ENCODE measurements at places on chromosomes 4 and X. TPM values are rescaled to one million over a fixed set of nuclear protein-coding genes. Genes with fewer than 3 reads are reported as not detected.

Gene TCEAL9
- 3.5 TPM for total RNA-seq

Gene OPRPN
- not detected for total RNA-seq

DNA sequence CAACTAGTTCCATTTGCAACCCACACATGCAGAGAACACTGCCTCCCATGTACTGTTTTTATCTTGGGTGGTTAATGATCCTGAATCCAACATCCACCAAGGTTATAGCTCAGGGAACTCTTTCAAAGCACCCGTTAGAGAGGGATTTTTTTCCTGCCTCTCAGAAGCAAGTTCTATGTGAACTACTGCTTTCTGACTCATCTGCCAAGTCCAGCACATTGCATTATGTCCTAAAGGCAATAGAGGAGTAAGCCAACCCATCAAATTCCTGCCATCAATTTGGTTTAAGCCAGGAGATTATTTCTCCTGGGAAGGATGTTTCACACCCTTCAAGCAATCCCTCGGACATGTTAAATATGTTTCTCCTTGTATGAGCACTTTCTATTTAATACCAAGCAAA lies 334.5 kb downstream of the GASK1B start:
- no peak for DNase-seq

DNA sequence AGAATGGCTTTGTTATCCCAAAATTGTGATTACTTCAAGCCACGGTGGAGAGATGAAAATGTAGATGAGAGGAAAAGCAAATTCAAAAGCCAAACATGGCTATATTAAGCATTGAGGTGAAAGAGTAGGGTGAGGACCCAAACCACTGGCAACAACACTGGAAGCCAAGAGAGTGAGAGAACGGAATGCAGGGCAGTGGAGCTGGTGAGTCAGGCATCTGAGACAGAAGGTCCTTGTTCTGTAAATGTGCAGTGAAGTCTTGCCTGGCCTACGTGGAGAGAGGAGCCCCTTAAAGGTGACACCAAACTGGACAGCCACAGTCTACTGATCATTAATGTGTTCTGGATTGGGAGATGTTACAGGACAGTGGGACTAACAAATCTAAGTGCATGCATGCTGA lies 22.8 kb upstream of the SEC24B start:
- no peak for DNase-seq

GRCh38 chr4:8831221-8832112 lies 40.2 kb downstream of the HMX1 start:
- DNase-seq: no peak

Gene BEX2
- 16.0 TPM for total RNA-seq

DNA sequence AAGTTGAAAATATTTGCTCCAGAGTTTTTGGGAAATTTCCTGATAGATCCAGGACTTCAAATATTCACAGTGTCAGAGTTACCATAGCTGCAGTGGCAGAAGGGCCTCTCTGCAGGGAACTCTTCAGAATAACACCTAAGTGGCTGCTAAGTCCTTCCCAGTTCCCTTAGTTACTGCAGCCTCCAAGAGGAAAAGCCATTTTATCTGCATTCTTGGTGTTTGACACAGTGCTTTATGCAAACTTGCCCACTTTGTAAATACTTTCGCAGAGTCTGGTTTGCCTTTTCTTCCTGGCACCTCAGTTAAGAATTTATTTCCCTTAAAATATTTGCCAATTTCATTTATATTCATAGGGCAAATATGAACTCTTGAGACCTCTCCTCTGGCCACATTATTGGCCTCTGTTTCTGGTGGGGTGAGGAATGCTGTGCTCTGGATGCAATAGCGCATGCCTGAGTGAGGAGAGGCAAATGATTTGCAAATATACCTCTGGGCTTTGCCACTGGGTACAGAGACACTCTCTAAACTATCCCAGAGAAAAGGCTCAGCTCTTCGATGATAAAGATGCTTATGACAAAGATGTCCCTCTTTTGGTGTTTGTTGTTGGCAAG lies 566.3 kb upstream of the NR3C2 start:
- no peak for DNase-seq

Gene FANCB
- 16.5 TPM for total RNA-seq

Gene WDR45
- total RNA-seq: 17.9 TPM

- DNase-seq: no peak
These were observed 24.4 kb upstream of the CORIN start for GRCh38 chr4:47862297-47862696.

- DNase-seq: no peak
These were observed 26.3 kb upstream of the ACTRT1 start for GRCh38 chrX:128078545-128078944.

Gene ARX
- total RNA-seq: not detected

DNA sequence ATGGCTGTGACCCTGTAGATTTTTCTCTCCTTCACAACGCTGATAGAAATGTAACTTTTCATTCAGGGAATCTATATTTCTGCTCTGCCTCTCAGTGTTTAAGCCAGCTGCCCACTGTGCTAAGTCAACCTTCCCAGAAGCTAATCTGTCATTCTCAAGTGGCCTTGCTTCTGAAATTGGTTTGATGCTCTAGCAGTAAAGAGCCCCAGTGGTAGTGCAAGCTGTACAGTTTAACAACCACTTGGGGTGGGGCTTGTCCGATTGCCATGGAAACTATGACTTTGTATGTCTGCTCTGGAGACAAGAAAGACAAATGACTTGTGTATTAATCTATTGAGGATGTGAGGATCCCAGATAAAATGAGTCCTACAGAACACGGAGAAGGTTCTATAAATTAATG lies 620.9 kb upstream of the GALNT7 start:
- DNase-seq: no peak

- no peak for DNase-seq
These were observed 8.4 kb upstream of the NUP54 start for GRCh38 chr4:76156635-76157034.

GRCh38 chrX:106481341-106481740 lies 130.4 kb upstream of the RADX start:
- peak; percentile 54 for DNase-seq

DNA sequence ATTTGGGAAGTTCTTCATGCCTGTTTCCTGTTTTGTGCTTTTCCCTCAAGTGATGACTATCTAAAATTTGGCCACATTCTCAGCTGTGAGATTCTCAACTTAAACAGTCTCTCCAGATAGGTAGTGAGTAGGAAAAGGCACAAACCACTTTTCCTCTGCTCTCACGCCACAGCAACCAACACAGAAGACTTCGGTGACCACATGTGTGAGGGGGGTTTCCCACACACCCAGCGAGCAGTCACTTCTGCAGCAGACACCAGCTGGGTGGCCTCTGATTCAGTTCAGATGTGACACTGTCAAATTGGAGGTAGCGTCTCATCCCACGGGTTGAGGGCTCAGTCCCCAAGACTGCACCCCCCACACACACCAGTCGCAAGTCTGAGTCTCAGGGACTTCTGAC lies 25.1 kb upstream of the CLDN34 start:
- DNase-seq: peak; percentile 69

GRCh38 chr4:106530024-106530361 lies 161.4 kb upstream of the GIMD1 start:
- DNase-seq: no peak

DNA sequence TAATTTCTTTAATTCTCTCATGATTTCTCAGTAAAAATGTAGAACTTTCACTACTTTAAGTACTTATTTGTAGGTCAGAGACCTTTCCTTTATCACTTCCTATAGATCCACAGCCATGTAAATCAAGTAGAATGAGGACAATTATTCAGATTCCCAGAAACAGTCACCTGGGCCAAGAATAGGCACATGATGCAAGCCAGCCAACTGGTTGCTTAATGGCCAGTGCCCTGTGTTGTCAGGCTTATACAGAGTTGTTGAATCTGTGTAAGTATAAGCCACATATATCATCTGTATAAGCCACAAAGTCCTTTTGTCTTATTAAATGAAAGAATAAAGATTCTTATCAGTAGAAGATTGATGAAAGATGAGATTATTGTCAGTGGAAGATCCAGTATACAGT lies 5.2 kb downstream of the BANK1 start:
- no peak for DNase-seq

GRCh38 chr4:55411621-55412020 lies 15.9 kb downstream of the TMEM165 start:
- DNase-seq: no peak

Gene GPR34
- not detected for total RNA-seq

Gene CC2D2A
- total RNA-seq: not detected

Gene MMGT1
- 17.1 TPM for total RNA-seq

GRCh38 chr4:55947254-55947882 lies 1.4 kb upstream of the CEP135 start:
- peak; percentile 27 for DNase-seq

Gene GPC4
- 0.05 TPM for total RNA-seq

DNA sequence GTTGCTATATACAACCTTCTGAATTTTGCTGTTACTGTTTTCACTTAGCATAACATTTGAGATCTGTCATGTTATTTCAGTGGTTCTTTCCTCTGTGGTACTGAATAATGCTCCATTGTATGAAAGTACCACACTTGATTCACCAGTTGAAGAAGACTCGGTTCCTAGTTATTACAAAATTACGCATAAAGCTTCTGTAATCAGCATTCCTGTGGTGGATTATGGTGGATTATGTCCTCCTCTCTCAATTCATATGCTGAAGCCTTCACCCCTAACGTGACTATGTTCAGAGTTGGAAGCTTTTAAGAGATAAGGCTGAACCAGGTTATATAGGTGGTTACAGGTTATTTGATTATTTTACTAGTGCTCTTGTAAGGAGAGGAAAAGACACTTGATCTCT lies 2143.5 kb upstream of the AGA start:
- no peak for DNase-seq

GRCh38 chr4:120065974-120066516 lies 603 bp downstream of the MAD2L1 start:
- DNase-seq: peak; percentile 72

Data from activated naive CD4-positive, alpha-beta T cell treated with anti-CD3 and anti-CD28 coated beads for 36 hours (primary cell).